ENCODE measurements at places on chromosomes 7 and 10.

DNA sequence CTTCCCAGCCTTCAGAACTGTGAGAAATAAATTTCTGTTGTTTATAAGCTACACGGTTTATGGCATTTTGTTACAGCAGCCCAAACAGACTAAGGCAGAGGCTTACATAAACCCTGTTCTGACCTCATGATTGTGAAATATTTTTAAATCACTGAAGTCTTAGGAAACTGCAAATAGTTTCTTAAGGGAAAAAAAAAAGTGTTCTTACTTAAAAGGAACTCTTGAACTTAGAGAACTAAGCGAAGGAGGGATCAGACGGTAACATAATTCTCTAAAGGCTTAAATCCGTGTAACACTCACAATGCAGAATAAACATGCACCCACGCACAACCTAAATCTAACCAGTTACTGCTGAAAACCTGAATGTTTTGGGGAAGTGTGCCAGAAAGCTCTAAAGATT is 749.1 kb upstream of the LRRTM3 start:
- no peak for DNase-seq

GRCh38 chr7:148242294-148242821 is 348.2 kb upstream of the C7orf33 start:
- DNase-seq: no peak

DNA sequence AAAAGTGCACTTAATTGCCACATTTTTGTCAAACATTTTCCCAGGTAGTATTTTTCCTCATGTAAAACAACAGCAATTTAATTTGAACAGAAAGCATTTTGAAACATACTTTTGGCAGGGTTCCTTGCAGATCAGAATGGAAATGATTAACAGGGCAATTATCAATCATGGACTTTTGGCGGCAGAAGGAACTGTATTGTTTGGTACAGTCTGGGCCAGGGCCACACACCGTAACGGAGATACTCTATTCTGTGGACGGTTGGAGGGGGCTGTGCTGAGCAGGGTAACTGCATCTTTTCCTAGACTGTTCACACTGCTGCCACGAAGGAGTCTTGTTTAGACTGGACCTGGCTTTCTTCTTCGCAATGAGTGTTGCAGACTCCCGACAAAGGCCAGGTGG is 62.3 kb downstream of the EGFR start:
- DNase-seq: no peak

- no peak for DNase-seq
These were observed 15.1 kb downstream of the TMEM60 start for GRCh38 chr7:77783111-77783510.

- DNase-seq: no peak
These were observed 509.5 kb downstream of the PLXNA4 start for GRCh38 chr7:132066761-132067171.

GRCh38 chr7:184294-185264 is 7.8 kb upstream of the FAM20C start:
- DNase-seq: no peak

DNA sequence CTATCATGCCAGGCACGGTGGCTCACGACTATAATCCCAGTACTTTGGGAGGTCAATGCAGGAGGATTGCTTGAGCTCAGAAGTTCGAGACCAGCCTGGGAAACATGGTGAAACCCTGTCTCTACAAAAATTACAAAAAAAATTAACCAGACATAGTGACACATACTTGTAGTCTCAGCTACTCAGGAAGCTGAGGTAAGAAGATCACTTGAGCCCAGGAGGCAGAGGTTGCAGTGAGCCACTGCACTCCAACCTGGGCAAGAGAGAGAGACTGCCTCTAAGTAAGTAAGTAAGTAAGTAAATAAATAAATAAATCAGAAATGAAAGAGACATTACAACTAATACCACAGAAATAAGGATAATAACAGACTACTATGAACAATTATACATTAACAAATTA is 36.2 kb downstream of the PDLIM1 start:
- no peak for DNase-seq

DNA sequence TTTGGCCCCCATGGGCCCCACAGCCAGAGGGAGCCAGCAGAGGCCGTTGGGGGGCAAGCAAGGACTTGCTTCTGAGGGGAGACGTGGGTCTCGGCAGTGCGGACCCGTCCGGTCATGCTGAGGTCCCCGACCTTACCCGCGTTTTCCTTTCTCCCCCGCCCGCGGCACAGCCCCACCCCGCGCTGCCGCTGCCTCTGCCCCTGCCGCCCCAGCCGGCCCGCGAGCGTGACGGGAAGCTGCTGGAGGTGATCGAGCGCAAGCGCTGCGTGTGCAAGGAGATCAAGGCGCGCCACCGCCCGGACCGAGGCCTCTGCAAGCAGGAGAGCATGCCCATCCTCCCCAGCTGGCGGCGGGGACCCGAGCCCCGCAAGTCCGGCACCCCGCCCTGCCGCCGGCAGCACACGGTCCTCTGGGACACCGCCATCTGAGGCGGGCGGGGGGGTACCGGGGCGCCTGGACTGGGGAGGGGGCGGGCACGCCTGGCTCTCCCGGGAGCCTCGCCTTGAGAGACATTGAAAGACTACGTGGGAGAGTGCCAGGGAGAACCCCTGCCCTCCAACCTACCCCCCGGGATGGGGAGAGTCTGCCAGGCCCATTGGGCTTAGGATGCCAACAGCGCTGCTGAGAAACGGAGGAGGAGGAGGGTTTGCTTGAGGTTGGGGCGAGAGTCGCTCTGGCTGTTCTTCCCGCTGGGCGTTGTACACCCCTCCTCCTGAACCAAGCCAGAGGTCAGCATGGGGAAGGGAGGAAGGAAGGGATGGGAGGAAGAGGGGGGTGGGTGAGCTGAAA is 9.9 kb downstream of the NYAP1 start:
- DNase-seq: peak; percentile 57
